ENCODE measurements at places on chromosomes 3 and 15.

- DNase-seq: no peak
Observed at GRCh38 chr15:61076598-61077170, 152.4 kb downstream of the RORA start.

GRCh38 chr15:52104532-52105004, 8.0 kb downstream of the BCL2L10 start:
- DNase-seq: no peak

- DNase-seq: no peak
Observed at GRCh38 chr3:126544596-126545281, 14.0 kb downstream of the C3orf22 start.

GRCh38 chr15:79329171-79329611, 18.3 kb downstream of the TMED3 start:
- no peak for DNase-seq

GRCh38 chr3:128383316-128384235, 83.1 kb downstream of the DNAJB8 start:
- DNase-seq: peak; percentile 64

DNA sequence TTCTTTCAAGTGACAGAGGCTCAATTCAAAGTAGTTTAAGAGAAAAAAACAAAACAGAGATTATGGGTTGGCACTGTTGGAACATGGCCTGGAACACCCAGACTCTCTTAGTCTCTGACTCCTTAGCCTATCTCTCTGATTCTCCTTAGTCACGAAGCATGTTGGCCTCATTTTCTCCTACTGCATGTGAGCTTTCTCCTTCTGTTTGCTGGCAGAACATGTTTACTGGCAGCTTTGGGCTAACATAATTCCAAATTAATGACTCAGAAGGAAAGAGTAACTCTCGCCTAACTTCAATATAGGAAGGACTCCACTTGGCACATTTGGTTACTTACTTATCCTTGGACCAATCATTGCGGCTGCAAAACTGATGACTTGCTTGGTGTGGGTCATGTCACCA, 21.7 kb upstream of the CCDC39 start:
- DNase-seq: no peak

- DNase-seq: no peak
Observed at GRCh38 chr3:99505646-99506269, 132.6 kb upstream of the COL8A1 start.
